ENCODE measurements at places on chromosomes 7 and 10.

- no peak for DNase-seq
Observed at GRCh38 chr10:6019796-6020195, 42.4 kb downstream of the IL2RA start.

- no peak for DNase-seq
Observed at GRCh38 chr10:23481363-23481961, 42.6 kb downstream of the OTUD1 start.

DNA sequence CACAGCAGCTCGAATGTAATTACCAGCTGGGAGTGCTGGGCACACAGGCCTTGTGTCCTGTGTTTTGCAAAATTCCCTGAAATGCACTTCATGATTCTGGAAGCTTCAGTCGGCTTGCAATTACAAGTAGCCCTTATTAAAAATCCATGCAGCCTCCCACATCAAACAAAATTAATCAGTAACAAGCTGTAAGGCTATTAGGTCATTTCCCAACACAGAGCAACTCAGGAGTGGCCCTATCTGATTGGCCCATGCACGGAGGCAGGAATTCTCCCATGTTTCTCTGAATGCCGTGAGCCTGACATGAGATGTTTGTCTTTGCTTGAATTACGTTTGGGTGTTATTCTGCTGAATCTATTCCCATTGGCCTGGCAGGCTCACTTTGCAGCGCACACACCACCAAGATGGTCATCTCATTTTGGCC lies 36.9 kb downstream of the FOXL3 start:
- no peak for DNase-seq

GRCh38 chr10:119940487-119940886 lies 48.0 kb downstream of the SEC23IP start:
- no peak for DNase-seq

DNA sequence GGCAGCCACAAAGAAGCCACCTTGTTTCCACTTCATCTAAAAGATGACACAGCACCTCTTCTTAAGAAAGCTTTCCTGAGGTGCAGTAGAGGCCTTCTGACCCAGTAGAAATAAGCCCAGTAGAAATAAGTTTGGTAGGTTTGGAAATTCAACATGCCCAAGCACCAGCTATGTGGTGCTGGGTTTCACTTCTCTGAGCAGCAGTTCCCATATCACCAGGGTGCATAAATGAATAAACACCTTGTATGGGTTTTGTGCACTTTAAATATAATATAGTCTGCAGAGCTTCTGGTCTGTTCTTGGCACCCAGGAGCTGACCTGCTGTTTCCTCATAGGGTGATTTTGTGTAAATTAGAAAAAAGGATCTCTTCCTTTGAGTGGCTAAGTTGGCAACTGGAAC lies 492.4 kb upstream of the SORCS1 start:
- DNase-seq: no peak

GRCh38 chr7:25382869-25383268 lies 154.6 kb upstream of the NPVF start:
- DNase-seq: no peak

DNA sequence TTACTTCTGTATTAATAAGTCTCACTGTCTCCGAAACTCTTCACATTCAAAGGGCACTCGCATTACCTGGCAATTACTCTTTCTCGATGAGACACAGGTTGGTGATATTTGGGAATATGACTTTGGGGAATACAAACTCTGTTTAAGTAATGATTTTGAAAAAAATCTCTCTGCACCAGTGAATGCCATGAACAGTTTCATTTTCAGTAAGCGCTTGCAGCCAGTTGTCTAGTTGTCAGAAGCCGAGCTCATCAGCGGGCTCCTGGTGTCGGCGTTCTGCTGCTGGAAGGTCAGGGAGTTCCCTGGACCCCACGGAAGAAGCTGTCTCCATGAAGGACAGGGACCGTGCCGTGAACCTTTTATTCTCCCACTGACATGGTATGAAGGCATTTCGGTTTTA lies 57.7 kb downstream of the PTPRE start:
- DNase-seq: no peak

DNA sequence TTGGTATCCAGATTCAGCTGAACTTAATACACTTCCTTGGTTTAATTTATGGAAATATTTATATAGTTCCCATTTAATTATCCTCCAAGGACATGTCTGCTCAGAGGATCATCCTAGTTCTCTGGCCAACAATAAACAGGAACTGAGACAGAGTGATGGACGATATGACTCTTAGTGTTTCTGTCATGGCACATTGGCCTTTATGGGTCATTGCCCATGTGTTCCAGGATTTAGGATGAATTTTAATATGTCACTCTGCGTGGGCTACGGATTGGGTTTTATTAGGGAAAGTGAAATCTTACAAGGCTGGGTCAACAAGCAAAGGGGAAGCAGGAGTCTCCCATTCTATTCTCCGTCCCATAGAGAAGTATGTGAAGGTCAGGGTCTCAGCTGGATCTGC lies 18.8 kb upstream of the TNPO3 start:
- DNase-seq: no peak

DNA sequence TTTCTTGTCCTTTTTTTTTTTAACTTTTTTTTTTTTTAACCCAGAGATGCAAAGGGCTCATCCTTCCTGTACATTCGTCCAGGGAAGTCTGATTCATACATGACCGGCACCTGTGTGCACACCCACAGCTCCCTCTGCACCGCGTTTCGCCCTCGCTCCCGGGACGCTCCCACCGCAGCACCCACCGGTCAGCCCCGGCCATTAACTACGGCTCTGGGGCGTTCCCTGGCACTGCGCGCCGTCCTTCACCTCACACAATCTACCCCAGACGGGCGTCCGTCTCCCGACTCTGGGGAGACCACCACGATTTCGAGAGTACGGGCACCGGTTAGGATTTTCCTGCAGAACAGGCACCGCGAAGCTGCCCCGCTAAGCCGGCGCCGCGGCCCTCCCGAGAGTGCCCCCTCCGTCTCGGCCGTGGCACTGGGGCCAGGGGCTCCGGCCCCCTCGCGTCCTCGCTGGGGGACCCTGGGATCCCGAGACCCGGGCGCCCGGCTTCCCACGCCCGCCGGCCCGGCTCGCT lies 452 bp downstream of the ATE1 start:
- peak; percentile 34 for DNase-seq

GRCh38 chr7:159084069-159084801 lies 60.4 kb downstream of the VIPR2 start:
- DNase-seq: no peak

GRCh38 chr7:23393636-23394035 lies 76.7 kb downstream of the IGF2BP3 start:
- no peak for DNase-seq

DNA sequence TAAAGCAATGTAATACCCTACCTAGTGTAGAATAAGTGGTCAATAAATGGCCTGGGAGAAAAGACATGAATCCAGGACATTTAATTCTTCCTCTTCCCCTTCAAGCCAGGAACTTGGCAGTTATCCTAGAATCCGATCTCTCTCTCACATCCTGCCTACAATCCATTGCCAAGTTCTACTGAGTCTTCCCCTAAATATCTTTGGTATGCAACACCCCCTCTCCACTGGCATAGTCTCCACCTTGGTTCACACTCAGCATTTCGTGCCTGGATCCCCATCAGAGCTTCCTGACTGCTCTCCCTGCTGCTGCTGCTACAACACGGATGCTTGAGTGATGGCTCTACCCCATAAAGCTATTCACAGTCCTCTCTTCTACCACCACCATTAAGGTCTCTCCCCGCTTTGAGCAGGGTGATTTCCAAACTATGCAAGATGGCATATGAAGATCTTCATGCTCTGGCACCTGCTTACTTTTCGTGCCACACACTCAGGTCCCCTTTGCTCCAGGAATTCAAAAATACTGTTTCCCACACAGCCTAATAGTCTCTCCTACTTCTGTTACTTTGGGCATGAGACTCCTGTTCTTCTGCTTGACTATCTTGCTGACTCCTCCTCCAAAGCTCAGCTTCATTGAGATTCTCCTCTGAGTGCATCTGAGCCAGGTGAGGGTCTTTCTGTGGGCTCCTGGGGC lies 4.8 kb downstream of the ANK3 start:
- DNase-seq: no peak

- no peak for DNase-seq
Observed at GRCh38 chr10:127556916-127557315, 7.8 kb downstream of the NPS start.

DNA sequence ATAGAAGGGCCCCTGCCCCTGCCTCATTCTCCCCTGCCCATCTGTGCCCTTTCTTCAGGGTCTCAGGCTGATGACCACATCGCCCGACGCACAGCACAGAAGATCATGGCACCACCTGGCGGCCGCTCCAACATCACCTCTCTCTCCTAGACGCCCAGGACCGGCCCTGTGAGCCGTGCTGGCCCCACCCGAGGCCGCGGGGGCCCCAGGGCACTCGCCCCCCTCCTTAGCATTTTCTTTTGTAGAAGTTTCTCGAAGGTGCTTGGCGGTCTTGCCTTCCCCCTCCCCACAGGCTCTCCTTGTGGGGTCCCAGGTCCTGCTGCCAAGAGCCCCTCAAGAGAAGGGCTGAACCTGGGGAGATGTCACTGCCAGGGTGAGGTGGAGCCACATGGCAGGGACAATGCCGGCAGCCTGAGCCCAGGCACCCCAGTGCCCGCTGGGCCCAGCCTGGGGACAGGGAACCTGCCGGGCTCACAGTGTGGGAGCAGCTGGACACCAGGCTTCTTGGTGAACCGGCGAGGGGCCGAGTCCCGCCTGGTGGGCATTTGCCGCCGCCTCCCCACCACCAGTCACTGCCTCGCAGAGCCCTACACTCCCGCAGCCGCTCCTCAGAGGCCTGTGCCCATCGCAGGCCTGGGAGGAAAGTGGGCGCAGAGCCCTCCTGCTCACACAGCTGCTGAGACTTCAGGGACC lies 18.2 kb downstream of the DPYSL4 start:
- DNase-seq: no peak

Measured in NCI-H526 (cell line).